Foreskin fibroblast (primary cell): ENCODE measurements at places on chromosomes 1 and 21.

- DNase-seq = peak; percentile 30
Observed at GRCh38 chr1:215517441-215517891, 49.6 kb upstream of the KCTD3 start.

DNA sequence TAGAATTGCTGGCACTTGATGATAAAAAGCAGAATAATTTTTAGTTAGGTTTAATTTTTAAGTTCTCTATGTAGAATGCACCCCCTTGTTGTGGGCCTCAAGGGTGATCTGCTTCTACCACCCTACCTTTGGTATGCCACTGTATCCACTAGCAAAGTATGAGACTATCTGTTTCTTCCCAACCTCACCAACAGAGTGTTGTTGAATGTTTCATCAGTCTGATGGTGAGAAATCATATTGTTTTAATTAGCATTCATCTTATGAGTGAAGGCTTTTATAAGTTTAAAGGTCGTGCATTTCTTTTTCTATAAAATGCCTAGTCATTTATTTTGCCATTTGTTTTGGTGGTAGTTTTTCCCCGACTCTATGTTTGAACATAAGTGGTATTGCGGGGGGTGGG, 141.0 kb downstream of the MAGI3 start:
- no peak for DNase-seq

- no peak for DNase-seq
Observed at GRCh38 chr1:39936724-39937491, 18.0 kb upstream of the MFSD2A start.

DNA sequence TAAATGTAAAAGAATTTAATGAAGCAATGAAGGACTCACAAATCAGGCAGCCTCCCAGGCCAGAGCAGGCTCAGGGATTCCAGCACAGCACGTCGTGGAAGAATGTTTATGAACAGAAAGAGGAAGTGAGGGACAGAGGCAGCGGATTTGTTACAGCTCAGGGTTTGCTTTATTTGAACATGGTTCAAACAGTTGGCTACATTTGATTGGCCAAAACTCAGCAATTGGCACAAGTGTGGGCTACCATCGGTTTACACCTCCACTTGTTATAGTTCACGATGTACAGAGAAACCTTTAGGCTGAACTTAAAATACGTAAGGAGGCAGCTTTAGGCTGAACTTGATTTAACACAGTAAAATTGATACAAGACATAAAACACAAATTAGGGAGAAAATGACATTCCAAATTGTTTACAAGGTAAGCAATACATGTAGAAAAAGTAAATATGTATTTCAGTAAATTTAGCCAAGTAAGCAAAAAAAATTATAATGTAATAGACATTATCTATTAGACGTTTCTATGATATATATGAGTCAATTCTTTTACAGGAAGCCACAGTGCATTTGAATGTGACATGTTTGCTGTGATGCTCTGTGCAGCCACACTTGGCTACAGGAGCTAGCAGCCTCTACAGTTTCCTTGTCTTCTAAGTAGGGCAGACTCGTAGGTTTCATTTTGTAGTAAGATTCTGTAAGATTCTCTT, 126.5 kb downstream of the ADSS2 start:
- no peak for DNase-seq

DNA sequence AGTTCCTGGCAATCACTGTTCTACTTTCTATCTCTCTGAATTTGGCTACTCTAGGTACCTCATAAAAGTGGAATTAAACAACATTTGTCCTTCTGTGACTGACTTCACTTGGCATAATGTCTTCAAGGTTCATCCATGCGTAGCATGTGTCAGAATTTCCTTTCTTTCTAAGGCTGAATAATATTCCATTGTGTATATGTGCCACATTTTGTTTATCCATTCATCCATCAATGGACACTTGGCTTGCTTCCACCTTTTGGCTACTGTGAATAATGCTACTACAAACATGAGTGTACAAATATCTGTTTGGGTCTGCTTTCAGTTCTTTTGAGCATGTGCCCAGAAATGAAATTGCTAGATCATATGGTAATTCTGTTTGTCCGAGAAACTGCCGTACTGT, 14.7 kb downstream of the CACHD1 start:
- no peak for DNase-seq

DNA sequence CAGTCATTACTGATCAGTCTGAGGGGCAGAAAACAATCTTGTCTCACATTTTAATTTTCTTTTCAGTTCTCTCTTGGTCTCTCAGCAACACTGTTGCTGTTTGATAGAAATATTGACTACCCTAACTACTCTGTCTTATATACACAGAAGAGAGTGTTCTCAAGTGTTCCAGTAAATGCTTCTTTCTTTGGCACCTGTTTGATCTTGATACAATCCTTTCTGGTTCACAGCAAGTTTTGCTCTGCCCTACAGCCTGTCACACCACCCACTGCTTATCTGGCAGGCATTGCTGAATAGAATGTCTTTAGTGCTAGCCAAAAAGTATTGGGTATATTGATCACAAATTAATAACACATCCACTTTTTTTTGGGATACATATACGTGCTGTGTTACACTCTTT, 75.7 kb upstream of the WLS start:
- DNase-seq = no peak

DNA sequence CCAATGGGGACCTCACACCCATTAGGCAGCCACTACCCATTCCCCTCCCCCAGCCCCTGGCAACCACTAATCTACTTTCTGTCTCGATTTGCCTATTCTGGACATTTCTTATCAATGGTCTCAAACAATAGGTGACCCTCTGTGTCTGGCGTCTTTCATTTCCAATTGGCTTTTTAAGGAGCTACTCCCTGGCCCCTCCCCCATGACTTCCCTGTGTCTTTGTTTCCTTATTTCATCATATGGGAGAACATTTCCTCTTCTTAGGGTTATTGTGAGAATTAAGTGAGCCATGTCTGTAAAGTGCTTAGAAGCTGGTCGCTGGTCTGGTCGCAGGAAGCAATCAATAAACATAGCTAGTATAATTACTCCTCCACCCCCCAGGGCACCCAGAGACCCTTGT, 80.9 kb downstream of the SPSB1 start:
- DNase-seq = no peak

DNA sequence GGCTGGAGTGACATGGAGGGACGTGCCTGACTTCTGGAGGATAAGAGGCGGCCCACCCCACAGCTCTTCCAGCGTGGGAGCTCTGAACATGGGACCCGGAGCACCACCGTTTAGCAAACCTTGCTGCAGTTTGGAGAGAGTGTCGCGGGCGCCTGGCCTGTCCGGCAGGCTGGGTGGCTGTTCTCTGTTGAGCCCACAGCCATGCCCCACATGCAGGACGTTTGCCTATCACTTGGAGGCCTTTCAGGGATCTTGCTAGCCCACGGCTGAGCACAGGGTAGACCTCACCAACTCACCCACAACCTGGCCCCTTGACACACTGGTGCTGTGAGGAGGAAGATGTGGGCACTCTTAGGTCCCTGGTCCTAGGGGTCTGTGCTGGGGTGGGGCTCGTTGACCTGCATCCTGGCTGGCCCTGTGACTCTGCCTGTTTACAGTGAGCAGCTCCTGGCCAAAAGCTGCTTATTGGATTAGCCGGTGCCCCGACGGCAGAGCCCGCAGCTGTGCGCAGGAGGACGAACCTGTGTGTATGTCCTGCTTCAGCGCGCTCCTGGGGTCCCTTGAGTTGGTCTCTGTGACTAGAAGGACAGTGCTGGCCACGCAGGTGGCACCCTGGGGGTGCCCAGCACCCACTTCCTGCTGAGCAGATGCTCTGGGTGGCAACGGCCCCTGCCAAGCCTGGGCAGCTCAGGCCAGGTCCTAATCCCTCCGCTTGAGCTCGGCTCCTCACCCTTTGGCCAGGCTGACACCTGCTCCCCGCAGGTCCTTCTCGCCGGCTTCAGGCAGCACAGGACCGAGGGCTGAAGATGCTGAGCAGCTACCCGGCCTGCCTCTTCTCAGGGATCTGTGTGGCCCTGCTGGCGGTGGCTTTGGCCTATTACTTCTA, 72.4 kb upstream of the TRAPPC10 start:
- no peak for DNase-seq

- DNase-seq = no peak
Observed at GRCh38 chr21:37369307-37369854, 2.8 kb downstream of the DYRK1A start.

DNA sequence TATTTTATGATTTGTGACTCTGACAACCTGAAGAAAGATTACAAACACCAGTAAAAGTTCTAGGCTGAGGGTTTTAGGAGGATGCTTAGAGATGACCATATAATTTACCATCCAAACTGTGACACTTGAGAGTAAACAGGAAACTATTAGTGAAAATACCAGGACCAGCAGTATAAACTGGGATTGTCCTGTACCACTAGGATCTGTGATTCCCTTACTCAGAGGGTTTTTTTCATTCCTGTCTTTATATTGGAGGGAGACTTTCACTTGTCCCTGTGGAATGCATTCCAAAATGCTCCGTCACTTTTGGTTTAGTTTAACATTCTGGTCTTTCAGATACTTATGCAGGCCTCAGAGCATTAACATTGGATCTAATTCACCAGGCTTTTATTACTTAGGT, 482.9 kb downstream of the PTBP2 start:
- peak; percentile 48 for DNase-seq

GRCh38 chr1:117638759-117639158, 32.9 kb downstream of the TENT5C start:
- DNase-seq = no peak
